ENCODE measurements at places on chromosomes 1 and 21.
A peak's percentile ranks its signal among the peaks of the same experiment; 100 is the strongest.

GRCh38 chr1:30335389-30335996, 387.9 kb downstream of the MATN1 start:
- no peak for DNase-seq

GRCh38 chr1:42259059-42259738, 75.8 kb downstream of the FOXJ3 start:
- DNase-seq, result peak; percentile 71

GRCh38 chr1:26111530-26112406, at the start of gene PDIK1L:
Gene PDIK1L (plus strand): TSS chr1:26111824. CDS start chr1:26114309, 2,485 bp downstream.
- DNase-seq, result peak; percentile 96

DNA sequence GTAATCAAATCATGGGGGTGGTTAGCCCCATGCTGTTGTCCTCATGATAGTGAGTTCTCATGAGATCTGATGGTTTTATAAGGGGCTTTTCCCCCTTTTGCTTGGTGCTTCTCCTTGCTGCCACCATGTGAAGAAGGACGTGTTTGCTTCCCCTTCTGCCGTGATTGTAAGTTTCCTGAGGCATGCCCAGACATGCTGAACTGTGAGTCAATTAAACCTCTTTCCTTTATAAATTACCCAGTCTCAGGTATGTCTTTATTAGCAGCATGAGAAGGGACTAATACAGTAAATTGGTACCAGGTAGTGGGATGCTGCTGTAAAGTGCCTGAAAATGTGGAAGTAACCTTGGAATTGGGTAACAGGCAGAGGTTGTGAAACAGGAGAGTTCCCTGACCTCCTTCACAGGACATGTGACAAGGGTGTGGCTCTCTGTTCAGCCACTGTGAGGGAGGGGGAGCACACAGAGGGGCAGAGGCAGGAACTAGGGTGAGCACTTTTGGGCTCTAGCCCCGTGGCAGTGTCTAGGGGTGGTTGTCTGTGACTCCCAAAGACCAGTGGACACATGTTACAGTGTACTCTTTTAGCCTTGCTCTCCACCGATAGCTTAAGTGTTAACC, 105.3 kb downstream of the BACH1 start:
- DNase-seq, result no peak

- no peak for DNase-seq
Observed at GRCh38 chr1:74388855-74389254, 123.6 kb downstream of the LRRC53 start.

DNA sequence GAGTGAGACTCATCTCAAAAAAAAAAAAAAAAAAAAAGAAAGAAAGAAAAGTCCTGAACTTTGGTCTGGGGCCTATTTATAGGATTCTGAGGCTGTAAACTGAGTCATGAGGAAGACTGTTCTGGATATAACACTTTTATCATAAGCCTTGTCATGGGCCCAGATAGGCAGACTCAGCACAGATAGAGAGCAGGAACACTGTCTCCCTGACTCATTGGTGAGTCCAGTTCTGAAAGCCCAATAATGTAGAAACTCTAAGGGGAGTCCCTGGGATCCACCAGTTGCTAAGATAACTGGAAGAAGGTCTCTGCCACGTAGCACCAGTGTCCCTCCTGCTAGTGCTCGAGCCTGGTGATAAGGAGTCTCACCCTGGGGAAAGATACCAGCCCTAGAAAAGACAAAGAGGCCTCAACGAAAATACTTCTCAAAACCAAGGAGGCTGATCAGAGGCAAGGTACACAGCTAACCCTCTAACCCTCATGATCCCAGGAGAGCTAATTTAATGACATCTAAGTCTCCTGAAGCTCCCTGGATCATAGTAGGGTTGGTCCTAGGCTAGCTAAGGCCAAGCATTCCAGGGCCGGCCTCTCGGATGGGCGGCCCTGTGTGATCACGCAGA, 43.5 kb downstream of the LPAR3 start:
- peak; percentile 23 for DNase-seq

- DNase-seq, result no peak
Observed at GRCh38 chr21:40840401-40841125, 6.4 kb downstream of the DSCAM start.

GRCh38 chr1:200468264-200469001, 58.6 kb upstream of the ZNF281 start:
- DNase-seq, result no peak

DNA sequence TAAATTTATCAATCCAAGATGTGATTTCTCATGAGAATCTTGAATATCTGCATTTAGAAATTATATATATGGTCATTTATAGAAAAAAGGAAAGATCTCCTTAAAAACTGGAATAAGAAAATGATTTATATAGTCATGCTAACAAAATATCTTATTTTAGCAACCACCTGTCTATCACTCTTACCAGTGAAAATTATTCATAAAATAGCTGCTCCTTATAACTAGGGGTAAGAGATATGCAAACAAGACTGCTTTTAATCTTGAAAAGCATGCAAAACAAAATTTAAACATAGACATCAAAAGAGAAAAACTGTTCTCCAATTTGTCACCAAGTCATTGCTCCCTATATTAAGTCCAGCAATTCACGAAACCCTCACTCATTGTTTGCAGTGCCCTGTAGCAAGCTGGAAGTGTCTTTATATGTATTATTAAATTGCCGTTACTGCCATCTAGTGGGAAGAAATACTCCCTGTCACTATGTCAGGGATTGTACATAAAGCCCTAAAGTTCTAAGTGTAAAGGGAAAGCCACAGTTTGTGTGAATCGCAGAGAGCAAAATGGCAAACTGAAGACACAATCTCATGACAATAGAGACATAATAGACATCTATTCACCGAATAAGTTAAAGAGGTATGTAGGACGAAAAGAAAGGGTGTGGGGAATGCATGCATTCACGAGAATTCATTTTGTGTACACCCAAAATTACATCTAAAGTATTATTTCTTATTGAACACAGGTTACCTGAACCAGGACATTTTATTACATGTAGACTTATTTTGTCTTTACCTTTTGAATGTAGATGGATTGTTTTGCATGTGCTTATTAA, 600.5 kb downstream of the USP25 start:
- peak; percentile 81 for DNase-seq

- DNase-seq, result peak; percentile 78
Observed at GRCh38 chr1:33346927-33347649, 26.2 kb upstream of the A3GALT2 start.

DNA sequence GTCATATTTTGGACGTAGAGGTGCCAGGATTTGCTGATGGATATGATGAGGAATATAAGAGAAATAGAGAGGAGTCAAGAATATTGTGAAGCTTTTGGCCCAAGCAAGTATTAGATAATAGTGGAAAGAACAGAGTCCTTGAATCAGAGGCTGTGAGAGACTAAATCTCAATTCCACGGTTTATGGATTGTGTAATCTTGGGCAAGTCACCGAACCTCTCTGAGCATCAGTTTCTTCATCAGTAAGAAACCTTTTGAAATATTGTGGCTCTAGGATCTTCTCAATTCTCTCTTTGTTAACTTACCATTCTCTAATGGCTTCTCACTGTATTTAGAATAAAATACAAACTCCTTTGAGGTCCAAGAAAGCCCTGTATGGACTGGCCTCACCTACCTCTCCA, 77.6 kb downstream of the RPS6KA1 start:
- no peak for DNase-seq

DNA sequence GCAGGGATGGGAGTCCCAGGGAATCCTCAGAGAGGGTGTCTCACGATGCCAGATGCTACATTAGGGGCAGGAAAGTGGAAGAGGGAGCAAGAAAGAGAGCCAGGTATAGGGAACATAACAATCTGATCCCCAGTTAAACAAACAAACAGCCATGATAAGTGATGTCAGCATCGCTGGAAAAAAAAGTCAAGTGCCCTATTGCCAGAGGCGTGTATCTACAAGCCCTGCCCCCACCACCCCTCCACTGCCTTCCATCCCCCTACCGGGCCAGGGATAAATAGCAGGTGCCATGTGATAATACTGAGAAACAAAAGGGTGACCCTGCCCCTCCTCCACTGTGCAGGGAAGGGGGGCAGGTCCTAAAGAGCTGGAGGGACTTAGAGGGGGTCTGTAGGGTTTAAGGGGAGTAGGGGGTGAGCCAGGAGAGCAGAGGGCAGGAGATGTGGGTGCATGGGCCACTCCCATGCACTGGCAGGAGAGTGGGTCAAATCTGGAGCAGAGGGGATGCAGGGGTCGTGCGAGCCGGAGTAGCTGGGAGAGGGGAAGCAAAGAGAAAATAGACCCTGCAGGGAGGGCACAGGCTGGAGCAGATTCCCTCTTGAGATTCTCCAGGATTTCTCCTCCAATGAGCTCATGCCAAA, 3.4 kb downstream of the SLC26A9 start:
- DNase-seq, result peak; percentile 86

- no peak for DNase-seq
Observed at GRCh38 chr1:43314233-43314632, 13.5 kb downstream of the TIE1 start.

GRCh38 chr1:1327291-1327690, 2.7 kb downstream of the CPTP start:
- DNase-seq, result no peak

DNA sequence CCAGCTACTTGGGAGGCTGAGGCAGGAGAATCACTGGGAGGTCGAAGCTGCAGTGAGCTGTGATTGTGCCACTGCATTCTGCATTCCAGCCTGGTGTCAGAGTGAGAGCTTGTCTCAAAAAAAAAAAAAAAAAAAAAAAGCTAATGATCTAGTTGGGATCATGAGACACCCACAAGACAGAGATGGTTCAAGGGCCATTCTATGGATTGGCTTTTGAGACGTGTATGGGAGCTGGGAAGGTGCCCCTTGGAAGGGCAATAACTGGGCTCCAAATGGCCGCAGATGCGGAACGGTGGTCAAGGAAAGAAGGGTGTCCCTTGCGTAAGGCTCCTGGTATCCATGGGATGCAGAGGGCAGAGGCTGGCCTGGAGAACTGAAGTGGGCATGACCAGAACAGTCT, 6.8 kb upstream of the ADAM15 start:
- DNase-seq, result no peak

DNA sequence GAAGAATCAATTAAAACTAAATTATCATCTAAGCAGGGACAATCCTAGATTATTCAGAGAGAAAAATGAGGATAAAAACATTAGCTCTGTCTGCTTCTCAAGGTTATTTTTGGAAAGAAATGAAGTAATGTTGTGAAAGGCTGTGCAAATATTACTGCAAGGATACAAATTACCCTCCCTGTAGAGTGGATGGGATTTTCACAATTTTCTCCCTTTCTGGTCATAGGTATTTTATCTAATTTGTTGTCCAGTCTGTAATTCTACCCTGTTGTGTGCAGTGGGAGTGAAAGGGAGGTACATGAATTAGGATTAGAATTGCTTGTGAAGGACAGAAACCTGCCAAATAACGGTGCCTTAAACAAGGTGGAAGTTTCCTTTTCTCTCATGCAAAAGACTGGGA, 54.7 kb downstream of the MAP3K7CL start:
- no peak for DNase-seq

GRCh38 chr1:241034203-241034936, 322.6 kb downstream of the RGS7 start:
- DNase-seq, result no peak

DNA sequence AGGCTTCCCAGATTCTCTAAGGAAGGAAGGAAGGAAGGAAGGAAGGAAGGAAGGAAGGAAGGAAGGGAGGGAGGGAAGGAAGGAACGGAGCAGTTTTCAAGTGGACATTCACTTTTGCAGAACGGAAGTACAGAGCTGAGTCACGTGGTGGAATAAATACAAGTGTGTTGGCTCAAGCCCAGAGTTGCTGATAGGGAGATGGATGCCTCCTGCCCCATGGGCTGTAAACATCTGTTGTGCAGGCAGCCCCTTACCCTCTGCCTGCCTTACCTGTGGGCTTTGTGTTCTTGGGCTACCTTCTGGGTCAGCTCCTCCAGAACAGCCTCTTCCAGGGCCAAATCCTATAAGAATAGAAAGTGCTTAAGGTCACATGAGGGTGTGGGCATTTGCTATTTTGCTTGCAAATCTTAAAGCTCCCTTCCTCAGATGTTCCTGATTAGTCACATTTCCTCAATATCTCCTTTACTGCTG, 121.7 kb downstream of the SMYD2 start:
- DNase-seq, result no peak

DNA sequence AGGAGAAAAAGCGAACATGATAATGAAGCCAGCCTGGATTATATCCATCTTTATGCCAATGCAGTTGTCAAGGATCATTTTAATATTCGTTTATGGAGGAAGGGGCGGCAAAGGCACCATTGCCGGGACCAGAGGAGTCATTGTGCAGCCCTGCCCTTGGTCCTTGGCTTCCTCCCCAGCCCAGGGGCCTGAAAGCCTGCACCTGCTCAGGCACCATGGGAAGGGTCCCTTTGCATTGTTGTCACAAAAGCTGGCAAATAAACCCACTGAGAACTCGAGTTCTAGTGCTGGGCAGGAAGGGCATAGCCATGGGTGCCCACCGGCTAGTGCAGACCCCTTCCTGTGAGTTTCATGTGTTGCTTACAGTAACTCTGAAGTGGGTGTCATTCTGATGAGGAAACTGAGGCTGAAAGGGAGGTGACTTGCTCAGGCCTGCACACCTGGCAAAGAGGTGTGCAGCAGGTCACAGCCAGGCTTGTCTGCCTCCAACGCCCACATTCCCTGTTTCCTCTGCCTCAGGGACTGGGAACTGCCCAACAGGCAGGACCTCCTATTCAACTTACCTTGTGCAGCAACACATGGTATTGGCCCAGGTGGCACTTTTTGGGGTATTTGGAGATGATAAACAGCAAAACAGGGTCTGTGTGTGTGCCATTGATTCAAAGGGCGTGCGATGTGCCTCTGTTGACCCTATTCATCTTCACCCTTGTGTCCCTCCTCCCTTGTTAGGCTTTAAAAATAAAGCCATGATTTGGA, 84.6 kb downstream of the MAN1C1 start:
- no peak for DNase-seq

DNA sequence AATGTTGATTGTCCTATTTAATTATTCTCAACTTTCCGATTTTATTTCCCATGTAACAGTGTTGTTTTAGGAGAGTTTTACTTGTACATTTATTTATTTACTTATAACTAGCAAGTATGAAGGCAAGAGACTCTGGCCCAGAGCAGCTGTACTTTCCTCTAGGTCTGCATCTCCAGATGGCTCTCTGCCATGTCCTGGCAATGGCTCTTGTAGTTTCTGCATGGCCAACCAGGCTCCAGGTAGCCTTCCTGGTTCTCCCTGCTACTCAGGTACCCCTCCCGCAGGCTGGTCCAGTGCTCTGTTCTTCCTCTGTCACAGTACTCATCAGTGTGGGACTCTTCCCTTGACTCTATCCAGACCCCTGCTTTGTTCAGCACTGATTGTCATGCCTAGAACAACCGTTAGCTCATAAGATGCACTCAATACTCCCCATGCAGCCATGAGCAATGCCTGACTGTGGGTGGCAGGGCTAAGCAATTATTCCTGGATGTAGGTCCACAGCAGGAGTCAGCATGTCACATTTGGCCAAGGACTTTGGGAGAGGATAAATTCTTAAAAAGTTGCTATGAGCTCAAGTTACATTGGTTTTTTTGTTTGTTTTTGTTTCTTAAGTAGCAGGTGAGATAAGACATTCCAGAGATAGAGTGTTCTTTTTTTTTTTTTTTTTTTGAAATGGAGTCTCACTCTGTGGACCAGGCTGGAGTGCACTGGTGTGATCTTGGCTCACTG, 10.9 kb upstream of the IL20 start:
- DNase-seq, result peak; percentile 51

GRCh38 chr1:49995734-49996133, 28.0 kb downstream of the AGBL4 start:
- peak; percentile 34 for DNase-seq
